NCI-H1048 (cell line): ENCODE measurements at places on chromosomes 3 and 15.

DNA sequence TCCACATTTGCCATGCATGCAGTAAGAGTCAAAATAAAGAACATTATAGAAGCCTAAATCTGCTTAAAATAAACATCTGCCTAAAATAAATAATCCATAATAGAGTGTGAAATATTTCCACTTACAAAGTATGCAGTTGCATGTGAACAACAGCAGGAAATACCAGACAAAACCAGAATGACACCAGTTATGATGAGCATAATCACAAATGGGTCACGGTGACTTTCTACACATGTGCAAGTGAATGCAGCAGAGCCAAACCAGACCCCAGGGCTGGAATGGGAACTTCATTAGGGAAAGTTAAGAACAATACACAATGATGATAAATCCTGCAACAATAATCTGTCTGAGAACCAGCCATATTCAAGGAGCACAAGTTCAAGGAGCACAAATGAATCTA, 615.5 kb downstream of the ROBO2 start:
- no peak for DNase-seq

DNA sequence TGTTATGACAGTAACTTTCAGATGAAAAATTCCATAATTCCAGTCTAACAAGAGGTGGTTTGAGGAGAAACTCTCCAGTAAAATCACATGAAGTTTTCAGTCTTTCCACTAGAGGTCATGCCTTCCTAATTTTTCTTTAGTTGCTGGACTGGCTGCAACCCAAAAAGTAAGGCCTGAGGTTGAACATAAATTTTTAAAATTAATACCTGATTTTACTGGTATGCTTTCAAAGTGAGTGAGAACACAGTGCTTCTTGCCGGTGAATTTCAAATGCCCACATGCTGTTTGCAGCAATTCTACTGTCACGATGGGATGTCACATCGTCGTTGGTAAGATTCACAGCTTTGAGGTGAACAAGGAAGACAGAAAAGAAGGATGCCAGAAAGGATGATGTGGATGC, 89.0 kb upstream of the FGF12 start:
- no peak for DNase-seq

DNA sequence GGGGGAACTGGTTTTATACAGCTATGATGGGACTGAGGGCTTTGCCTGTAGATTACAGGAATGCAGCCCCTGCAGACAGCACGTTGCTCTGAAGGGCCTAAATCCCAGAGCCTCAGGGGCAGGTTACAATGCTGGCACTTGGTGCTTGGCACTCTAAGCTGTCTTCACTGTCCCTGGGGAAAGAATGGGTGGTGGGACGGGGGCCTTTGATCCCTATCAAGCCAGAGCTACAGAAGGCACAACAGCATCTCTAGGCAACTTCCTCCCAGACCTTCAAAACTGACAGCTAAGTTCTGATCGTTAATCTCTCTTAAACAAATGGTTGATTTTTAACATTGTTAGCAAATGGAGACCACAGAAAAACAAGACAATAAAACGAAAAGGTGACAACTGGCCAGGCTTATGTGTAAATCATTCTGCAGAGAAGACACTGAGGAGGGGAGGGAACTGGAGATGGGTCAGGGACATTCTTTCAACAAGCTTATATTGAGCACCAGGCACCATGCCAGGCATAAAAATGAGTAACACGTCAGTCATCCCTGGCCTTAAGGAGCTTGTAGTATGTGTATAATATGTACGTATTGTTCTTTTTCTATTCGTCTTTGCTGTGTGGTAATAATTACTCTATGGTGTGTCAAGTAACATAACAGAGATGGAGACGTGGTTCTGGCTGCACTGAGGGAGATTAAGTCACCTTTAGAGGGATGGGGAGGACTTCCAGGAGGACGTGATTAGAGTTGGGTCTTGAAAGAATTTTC, 49.1 kb downstream of the CA12 start:
- no peak for DNase-seq

DNA sequence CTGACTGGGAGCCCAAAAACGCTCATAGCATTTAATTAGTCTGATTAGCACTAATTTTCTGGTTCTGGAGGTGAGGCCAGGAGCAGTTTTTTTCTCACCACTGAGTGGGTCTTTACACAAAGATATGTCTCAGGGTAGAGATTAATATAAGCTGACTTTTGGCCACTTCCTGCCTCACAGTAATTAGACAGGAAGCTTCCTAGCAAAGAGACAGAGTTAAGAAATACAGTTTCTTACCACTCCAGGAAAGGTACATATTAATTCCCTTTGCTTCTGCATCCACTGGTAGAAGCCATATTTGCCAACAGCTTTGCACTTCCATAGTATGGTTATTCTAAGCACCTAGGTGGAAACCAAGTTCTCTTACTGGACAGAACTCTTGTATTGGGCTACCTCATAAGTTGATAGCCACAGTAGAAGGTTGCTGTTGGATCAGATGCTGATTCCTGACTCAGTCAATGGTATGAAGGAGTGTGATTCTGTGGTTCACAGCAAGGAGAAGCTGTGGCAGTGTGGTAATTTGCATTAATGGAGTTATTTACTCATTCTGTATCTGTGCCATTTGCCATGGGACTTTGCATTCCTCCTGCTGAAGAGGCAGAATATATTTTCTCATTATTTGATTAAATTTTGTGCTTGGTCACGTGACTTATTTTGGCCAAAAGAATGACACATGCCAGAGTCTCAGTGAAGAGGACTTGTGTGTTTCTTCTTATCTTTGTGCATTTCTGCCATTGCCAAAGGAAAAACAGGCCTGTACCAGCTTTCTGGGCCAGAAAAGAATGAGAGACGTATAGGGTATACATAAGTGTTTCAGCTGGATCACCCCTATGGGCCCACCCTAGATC, 17.5 kb upstream of the ZBTB20 start:
- no peak for DNase-seq

DNA sequence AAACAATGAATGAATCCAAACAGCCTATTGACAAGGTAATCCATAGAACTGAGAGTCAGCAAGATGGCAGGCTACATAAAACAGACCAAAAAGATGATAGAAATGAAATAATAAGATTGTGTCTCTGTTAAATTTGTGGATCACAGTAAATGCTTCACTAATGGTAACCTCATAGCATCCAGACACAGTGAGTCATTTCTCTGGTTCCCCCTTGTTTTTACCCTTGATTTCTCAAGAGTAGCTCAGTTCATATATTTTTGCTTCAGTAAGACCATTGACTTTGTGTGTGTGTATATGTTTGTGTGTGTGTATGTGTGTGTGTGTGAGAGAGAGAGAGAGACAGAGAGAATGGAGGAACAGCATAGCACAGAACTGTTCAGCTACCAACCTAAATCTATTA, 546.9 kb downstream of the RBMS3 start:
- no peak for DNase-seq

DNA sequence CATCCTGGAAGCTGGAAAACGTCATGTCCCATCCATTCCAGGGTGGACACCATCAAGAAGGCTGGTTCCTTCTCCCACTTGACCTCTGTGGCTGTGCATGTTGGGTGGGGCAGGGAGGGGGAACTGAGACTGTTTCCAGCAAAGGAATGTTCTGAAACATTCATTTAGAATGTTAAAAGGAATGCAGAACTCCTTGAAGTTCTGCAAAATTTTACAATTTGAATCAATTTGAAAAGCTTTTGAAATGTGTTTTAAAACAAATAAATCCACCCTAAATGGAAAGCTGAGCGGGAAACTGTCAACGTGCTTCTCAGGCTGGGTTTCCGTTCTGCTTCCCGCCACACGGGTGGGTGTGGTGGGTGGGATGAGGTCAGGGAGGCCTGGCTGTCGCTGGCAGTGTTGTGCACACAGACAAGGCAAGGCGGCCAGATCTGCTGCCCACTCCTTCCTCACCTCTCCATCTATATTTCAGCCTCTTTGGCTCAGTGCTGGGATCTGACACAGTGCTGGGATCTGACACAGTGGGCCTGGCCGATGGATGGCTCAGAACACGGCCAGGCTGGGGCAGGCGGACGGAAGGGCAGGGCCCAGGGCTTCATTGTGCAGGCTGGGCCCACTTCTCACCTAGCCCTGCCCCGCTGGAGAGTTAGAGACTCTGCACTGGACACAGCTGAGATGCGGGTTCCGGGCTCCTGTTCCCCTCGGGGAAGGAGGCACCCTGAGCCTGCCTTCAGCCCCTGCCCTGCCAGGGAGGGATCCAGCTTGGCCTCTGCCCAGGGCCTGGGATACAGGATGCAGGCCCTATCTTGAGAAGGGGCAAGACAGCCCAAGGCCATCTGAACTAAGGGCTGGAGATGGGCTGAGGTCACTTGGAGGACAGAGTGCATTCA, 110.4 kb downstream of the TMEM266 start:
- DNase-seq = no peak

DNA sequence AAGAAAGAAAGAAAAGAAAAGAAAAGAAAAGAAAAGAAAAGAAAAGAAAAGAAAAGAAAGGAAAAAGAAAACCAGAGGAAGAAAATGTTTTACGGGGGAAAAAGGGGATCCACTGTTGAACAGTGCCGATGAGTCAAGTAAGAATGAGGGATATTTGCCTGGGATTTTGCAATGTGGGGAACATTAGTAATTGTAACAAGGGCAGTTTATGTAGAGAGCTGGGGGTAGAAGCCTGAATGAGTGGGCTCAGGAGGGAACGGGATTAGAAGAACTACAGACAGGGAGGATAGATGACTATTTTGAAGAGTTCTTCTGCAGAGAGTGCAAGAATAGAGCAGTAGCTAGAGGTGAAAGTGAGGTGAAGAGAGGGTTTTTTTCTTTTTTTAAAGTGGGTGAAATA, 28.7 kb downstream of the GATM start:
- DNase-seq = no peak

DNA sequence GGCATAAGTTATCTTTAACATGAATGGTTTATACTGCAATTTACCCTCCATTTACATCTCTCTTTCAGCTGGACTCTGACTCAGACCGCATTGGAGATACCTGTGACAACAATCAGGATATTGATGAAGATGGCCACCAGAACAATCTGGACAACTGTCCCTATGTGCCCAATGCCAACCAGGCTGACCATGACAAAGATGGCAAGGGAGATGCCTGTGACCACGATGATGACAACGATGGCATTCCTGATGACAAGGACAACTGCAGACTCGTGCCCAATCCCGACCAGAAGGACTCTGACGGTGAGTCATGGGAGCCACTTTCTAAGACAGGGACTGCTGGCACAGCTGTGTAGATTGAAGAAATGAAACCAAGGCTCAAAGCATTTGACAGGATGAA, 11.6 kb downstream of the THBS1 start:
- DNase-seq = no peak

DNA sequence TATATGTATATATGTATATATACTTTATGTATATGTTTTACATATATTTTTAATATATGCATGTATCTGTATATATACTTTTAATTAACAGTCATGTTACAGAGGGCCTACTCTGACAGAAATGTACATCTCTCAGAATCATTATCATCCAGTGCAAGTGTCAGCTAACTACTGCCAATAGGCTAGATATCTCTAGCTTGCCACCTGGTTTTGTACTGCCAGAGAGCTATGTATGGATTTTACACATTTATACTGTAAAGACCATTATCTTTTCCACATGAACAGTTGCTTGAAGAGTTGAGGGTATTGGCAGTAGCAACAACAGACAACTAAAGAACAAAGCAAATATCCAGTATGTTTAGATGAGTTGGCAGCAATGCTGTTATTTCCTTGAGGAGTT, 99.7 kb upstream of the VGLL3 start:
- no peak for DNase-seq

DNA sequence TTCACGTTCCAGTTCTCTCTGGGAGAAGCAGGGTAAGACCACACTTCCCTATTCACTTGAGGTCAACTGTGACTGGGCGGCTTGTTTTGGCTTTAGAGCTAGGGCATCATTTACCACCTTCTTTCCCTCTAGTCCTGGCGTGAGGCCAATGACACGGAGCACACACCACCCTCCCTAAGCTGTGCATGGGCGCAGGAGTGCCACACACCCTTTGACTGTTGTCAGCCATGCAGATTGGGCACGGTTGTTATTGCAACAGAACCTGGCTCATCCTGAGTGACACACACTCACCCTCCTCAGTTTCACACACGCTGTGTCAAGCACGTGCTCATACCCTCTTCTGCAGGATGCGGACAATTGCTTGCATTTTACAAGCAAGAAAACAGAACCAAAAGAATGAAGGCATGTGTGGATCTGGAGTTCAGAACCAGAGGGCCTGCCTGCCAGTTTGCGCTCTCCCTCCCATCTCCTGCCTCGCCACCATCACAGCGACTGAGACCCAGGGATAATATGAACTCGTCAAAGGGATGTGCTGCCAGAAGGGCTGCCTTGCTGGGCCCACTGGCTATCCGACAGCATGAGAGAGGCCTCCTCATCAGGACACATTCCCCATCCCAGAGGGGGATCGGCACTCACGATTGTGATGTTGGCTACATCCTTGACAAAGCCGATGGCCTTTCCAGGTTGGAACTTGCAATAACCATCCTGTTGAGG, 17.6 kb downstream of the CTSH start:
- DNase-seq = no peak

- DNase-seq = no peak
Observed at GRCh38 chr3:98884675-98885371, 16.7 kb downstream of the DCBLD2 start.

DNA sequence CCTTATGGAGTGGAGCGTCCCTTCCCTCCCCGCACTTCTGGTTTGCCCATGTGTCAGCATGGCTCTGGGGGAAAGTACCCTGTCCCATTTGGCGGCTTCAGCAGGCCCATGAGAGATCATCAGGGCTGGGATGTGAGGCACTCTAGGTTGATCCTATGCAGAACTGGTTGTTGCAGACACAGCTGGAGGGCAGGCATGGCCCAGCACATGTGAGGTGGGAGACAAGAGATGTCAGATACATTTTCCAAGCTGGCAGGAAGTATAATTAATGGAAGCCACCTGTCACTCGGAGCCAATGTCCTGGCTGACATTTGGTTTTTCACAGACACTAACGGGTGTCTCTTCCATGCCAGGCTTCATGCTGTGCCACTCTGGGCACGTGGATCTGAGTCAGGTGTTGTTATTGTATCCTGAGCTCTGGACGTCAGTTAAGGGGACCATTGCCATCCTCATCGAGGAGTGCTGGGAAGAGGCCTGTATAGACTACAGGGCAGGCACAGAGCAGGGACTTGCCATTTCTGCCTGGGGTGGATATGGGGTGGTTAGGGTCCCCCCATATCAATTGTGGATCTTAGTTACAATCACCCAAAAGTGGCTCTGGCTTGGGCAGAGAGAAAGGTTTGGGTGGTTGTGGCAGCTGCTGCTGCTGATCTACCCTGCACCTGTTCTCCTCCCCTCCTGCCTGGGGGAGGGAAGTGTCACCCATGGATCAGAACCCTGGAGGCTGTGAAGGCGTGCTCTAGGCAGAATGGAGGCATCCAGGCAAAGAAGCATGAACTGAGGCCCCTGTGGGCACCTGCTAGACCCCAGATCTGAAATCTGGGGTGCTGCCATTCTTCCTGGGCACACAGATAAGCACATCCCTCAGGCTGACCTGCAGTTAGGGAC, 140.7 kb downstream of the FBLN2 start:
- no peak for DNase-seq
